ENCODE measurements at places on chromosomes 6 and 20.

DNA sequence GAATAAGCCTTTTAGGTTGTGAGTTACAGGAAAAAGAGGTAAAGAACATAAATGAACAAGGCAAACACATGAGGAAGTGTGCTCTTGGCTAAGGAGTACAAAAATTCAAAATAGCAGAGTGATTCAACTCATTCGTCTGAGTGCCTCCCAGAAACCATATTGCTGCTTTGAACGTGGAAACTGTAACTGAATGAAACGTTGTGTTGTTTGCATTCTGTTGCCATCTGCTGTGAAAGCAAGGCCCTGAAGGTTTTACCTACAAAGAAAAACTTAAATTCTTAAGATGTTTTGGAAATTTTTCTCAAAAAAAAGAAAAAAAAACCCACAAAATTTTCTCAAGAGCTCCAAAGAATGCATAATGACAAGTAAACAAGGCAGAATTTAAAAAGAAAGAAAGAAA, 375.4 kb upstream of the HS3ST5 start:
- DNase-seq: no peak

GRCh38 chr20:61759286-61760065, 306.2 kb downstream of the TAF4 start:
- no peak for DNase-seq

DNA sequence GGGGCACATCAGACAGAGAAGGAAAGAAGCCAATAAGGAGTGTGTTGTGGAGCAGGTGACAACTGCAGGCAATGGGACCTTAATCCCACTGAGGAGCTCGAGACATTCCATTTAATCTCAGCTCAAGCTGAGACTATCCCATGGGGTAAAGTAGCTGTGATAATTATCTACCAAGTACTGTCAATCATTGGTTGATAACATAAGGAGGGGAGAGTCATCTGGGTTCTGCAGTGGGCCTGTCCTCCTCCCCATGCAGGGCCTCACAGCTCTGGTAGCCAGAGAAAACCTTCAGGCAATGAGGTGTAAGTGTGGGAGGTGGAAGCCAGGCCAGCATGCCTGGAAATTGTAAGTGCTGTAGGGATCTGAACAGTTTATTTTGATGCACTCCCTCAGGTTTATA, 375.0 kb upstream of the ARID1B start:
- DNase-seq: no peak

GRCh38 chr6:25064006-25064405, 128.2 kb upstream of the RIPOR2 start:
- DNase-seq: no peak

GRCh38 chr6:88455317-88455716, 289.2 kb upstream of the CNR1 start:
- no peak for DNase-seq

Measured in pancreas (tissue), 10 donors.